ENCODE measurements at places on chromosomes 16 and 17.

DNA sequence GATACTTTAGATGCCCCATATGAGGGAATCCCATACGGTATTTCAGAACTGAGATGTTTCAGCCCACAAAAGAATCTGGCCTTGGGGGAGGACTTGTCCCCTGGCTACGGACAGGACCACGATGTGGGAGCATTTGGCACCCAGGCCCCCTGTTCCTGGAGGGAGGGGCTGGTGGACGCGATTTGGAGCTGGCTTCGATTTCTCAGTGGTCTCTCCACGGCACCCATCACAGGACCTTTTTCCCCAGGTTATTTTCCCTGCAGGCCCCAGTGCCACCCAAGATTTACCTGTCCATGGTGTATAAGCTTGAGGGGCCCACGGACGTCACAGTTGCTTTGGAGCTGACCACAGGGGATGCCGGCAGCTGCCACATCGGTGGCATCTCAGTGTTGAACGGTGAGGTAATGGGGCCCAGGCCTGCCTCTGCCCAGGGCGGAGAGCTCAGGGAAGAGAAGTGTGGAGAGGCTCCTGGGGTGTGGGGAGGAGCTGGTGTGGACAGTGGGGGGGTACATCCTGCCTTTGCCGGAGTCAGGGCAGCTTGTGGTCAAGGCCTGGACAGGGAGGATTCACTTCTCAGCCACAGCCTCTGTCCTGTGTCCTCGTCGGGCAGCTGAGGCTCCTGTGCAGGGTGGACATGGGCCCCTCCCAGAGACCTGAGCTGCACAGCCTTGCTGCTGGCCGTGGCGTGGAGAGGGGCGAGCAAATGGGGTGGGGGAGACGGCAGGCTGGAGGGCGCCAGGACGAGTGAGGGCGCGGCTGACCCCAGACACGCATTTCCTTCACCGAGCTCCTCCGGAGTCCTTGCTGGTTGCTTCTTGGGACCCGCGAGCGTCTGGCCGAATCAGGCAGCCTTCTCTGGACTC, 9.9 kb downstream of the ENGASE start:
- no peak for DNase-seq

DNA sequence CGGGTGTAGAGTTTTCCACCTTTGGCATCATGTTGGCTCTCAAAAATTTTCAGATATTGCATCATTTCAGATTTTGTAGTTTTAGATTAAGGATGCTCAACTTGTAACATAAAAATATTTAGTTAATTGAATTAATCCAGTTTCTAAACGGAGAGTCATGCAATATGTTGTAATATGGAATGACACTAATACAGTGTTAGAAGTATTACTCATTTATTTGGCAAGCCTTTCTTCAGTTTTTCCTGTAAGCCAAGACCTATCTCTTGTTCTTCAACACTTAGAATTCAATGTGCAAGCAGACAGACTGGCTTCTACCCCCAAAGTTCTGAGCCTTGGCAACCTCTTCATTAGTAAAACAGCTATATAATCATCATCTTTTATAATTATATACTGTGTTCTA, 985.0 kb upstream of the GOT2 start:
- no peak for DNase-seq

GRCh38 chr16:87968541-87968940, 17.3 kb downstream of the BANP start:
- no peak for DNase-seq

- DNase-seq: no peak
Measured at GRCh38 chr16:70602831-70603230, 43.5 kb upstream of the IL34 start.

GRCh38 chr17:8500609-8501008, 64.9 kb downstream of the NDEL1 start:
- DNase-seq: no peak

DNA sequence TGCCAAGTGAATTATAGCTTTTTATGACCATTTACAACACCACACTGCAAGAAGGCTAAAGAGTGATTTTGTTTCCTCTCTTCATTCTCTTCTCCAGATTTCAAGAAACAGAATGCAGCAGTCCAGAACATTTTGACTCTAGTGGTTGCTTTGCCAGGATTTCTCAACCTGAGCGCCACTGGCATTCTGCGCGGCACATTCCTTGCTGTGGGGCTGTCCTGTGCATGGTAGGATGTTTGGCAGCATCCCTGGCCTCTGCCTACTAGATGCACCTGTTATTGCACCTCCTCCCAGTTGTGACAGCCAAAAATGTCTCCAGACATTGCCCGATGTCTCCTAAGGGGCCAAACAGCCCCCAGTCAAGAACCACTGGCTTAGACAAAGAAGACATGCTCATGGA, 25.7 kb upstream of the SLC39A11 start:
- DNase-seq: no peak

Measured in NCI-H1092 (cell line).